ENCODE measurements at places on chromosomes 1 and 21.

DNA sequence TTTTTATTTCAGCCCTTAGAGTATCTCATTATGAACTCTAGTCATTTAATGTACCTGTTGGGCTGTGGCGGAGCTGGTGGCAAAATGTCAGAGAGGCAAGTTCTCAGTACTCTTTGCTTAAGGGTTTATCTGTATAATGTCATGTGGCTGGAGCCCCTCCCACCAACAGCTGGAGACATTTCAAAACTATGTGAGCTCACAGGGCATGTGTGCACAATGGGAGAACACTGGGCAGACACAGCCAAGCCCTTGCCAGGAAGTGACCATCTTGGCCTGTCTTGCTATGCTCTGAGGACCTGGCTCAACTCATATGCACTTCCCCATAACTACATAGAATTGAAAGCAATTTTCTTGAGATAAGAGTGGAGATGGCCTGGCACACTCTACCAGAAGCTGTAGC is 296.4 kb downstream of the PTPRU start:
- no peak for DNase-seq

DNA sequence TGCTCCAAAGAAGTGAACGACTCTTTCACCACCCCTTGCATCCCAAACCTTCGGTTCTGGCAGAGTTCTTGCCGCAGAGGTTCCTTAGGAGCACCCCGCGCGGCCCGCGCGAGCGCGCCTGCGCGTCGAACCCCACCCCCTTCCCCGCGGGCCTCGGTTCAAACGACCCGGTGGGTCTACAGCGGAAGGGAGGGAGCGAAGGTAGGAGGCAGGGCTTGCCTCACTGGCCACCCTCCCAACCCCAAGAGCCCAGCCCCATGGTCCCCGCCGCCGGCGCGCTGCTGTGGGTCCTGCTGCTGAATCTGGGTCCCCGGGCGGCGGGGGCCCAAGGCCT is at the start of gene C1orf56:
TSS of gene C1orf56 (plus strand) at position 161 of the 334 bp plus-strand sequence. CDS start at position 258, 97 bp downstream.
- no peak for DNase-seq

- peak; percentile 33 for DNase-seq
Measured at GRCh38 chr1:165257969-165258459, 98.5 kb downstream of the LMX1A start.

- DNase-seq: no peak
Measured at GRCh38 chr1:198667807-198668206, 29.0 kb downstream of the PTPRC start.

DNA sequence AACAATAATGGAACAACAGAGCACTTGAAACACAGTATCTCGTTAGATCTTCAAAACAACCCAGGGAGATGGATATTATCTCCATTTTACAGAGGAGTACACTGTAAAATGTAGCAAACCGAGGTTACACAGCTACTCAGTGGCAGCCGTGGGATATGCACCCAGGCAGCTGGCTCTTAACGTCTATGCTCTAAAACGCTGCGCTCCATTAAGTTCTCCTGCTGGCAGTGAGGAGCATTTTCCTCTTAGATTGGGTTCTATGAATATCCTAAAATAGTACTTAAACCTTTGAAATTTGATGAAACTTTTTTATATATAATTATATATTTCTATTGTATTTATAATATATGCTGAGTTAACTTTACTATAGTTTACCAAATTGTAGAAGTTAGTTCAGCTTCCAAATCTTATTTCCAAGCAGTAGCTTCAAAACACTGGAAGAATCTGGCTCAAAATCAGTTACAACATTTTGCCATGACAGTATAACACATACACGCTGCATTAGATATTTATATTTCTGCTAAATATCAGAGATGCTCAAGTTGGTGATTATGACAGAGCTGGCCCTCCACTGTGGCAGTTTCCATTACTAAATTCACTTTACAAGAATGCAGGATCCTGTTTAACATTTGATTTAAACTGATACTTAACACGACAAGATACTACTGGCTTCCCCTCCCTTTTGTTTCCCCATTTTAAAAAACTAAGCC is 49.5 kb downstream of the TGFBR3 start:
- DNase-seq: no peak

- DNase-seq: peak; percentile 45
Measured at GRCh38 chr1:56295949-56296929, 283.1 kb downstream of the PLPP3 start.

GRCh38 chr1:1605034-1605591 is 5.2 kb upstream of the FNDC10 start:
- no peak for DNase-seq

- no peak for DNase-seq
Measured at GRCh38 chr1:109716570-109717090, 4.6 kb downstream of the GSTM5 start.

DNA sequence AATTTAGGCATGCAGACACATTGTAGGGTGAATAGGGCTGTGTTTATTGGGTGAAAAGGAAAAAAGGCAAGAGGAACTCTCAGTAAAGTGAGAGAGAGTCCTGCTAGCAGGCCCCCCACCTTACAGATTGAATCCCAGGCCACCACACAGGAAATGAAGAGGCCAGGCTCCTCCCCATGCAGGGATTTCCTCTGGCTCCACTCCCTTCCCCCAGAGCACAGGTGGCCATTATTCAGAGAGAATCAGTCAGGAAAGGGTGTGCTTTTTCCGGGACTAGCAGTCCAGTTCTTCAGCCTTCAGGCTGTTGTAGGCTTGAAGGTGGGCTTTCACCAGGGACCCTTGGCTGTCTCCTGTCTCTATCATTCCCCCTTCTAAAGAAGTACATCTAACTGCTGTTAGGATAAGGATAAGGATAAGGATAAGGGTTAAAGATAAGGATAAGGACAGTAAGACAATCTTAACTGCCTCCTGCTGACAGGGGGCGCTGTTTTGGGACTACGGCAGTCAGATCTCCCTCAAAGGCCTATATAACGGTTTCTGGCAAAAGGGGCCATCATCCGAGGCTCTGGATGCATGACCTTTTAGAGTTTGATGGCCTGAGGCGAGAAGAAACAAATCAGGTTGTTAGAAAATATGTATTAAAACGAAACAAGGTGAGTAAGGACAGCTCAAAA is 26.3 kb downstream of the ZNF648 start:
- DNase-seq: no peak

- no peak for DNase-seq
Measured at GRCh38 chr1:75677443-75677842, 47.1 kb upstream of the ACADM start.

- DNase-seq: no peak
Measured at GRCh38 chr1:246768403-246769020, 44.3 kb downstream of the SCCPDH start.

DNA sequence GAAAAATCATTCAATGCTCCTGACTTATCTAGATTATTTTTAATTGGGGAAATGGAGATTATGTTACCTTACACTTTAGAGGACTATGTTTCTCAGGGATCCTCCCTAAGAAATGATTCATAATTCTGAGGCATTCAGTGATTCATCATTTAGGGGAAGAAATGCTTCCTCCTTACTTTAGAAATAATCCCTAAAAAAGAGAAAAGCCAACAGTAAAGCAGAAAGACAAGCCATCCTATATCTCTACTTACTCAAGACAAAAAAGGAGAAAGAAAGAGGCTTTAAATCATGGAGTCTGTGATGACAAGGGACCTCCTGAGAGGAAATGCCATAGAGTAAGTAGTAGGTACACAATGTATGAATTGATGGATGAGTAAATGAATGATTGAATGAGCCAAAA is 137.0 kb downstream of the BRINP2 start:
- no peak for DNase-seq

DNA sequence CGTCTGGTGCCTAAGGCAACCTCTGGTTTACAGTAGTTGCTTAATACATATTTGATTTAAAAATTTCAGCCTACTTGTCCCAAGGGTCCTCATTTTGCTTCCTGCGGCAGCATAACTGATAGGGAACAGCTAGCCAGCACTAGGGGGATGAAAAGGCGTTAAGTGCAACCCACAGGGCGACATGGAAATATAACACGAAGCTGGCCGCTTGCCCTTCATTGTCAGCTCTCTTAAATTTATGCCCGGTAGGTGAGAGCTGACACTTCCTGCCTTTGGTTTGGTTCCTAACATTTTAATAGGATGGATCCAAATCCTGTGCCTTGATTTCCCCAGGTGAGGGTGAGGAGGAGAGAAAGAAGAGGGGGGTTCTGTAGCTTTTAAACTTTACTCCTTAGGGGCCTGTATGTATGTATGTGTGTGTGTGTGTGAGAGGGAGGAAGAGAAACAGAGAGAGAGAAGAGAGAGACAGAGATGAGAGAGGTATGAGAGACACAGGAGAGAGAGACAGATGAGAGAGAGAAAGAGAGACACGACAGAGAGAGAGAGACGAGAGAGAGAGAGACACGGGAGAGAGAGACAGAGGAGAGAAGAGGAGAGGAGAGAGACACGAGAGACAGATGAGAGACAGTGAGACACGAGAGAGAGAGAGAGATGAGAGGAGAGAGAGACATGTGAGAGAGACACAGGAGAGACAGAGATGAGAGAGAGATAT is 938 bp upstream of the ACTN2 start:
- no peak for DNase-seq

DNA sequence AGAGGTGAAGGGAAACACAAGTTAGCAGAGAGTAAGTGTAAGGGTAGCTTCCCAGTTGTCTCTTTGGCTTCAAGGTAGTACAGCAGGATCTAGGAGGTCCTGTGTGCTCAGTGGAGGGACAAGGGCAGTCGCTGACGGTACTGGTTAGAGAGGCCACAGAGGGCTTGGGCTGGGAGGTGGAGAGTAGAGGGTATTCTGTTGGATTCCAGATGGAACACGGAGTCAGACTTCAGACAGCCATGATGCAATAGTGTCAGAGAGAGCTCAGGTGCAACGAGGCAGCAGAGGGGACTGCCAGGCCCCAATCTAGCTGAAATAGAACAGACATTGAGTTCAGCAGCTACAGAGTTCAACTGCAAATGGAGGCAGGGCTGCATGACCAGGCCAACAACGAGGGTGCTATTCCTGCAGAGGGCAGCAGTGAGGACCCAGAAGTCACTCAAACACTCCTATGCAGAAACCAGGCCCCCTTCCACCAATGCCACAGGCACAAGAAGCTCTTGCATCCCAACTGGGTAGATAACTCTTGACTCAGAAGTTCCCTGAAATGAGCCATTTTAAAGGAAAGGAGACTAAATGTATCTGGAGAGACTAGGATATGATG is 325.0 kb upstream of the ESRRG start:
- no peak for DNase-seq

GRCh38 chr1:66050123-66050522 is 257.4 kb downstream of the PDE4B start:
- DNase-seq: no peak

- DNase-seq: no peak
Measured at GRCh38 chr1:169107603-169108208, 1.2 kb downstream of the ATP1B1 start.

DNA sequence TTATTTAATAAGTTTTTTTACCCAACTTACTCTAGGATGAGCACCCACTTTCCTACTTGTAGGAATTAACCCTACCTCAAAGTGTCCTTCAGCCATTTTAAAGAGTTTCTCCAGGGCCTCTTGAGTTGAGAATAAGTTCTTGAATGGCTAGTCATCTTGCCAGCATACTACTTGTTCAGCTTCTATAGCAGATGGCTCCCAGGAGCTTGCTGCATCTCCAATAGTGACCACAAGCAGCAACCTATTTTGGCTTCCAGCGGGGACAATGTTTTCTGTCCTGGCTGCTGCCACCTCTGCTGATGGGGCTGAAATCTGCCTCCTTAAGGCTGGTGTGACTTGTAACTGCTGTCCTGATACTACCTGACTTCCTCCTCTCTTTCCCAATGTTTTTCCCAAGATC is 20.8 kb upstream of the PIK3R3 start:
- DNase-seq: no peak

DNA sequence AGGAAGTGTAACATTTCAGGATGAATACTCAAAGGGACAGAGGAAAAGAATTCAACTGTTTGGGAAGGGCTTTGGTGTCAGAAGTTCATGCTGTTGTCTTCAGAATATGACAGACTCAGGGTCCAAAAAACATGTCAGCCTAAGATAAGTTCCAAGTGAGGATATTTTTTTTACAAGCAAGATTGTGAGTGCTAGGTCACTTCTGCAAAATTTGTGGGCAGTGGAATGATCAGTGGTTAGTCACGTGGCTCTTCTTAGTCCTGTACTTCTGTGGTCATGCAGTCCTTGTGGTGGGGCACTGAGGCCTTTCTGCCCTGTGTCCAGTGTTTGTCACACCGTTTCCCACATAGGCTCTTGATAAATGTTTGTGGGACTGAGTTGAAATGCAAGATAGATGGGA is 5.2 kb downstream of the RGL1 start:
- peak; percentile 91 for DNase-seq

DNA sequence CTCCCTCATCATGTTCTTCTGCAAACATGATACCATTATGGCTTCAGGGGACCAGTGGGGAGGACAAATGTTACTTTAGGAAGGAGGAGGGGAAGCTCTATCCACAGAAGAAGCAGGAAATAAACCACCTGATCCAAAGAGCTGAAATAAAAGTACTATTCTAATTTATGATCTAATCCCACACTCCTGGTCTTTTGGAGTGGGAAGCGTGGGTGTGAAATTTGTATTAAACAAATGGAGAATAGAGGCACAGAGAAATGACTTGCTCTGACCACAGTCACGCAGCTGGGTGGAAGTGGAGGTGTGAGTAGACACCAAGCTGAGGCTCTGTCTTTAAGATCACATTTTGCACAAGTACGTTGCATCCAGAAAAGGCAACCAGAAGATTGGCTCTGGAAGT is 14.5 kb upstream of the STUM start:
- no peak for DNase-seq

DNA sequence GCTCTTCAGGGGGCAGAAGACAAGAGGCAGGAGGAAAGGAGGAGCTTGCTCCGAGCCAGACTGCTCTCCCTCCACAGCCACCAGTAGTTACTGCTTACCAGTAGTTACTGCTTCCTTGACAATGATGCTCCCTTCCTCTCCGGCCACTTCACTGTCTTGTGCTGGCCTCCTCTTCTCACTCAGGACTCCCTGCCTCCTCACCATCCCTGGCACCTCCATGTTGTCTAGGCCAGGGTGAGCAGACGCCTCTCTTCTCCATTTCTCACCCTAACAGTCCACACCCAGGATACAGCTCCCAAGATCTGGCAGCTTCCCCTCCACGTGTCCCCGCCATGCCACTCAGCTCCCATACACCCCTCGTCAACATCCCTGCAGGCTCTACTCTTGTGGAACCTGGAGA is 82.4 kb upstream of the TLR5 start:
- DNase-seq: no peak

DNA sequence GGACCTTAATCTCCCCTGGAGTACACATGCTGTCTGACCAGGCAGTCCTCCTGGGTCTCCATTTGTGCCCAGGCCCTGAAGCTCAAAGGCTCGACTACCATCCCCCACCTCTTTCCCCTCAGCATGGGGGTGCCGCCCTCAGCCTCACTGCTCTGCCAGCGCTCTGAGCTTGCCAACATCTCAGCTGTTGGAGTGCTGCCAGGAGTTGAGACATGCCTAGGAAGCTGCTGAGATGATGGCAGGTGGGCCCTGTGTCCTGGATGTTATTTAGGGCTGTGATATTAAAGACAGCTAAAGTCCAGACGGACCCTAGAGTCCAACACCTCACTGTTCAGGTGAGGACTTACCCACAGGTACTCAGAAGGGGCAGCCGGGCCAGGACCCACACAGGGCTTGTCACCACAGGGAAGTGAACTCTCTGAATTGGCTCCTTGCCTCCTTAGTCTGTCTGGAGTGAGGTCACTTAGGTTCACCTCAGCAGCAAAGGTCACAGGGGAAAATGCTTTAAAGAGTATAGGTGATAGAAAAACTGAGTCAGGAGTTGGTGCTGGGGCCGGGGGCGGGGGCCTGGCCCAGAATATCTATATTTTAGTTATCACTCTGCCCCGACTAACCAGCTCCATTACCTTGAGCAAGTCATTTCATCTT is 19.7 kb upstream of the KCNC4 start:
- DNase-seq: no peak
